ENCODE measurements at places on chromosomes 3 and 15. TPM values are rescaled to one million over a fixed set of nuclear protein-coding genes. Genes with fewer than 3 reads are reported as not detected.

WDR53 gene
- total RNA-seq: 4.3 TPM

ATP10A gene
- 6.0 TPM for total RNA-seq

SEMA3G gene
- 12.6 TPM for total RNA-seq

TRH gene
- total RNA-seq: not detected

FBXW12 gene
- not detected for total RNA-seq

ZNF660 gene
- 1.1 TPM for total RNA-seq

SLC9A9 gene
- total RNA-seq: 3.1 TPM

SLC35A5 gene
- 16.4 TPM for total RNA-seq

ARL6IP5 gene
- 172 TPM for total RNA-seq

TMEM108 gene
- 5.1 TPM for total RNA-seq

IQCH gene
- 0.83 TPM for total RNA-seq

ZPLD1 gene
- not detected for total RNA-seq

PLA2G4E gene
- not detected for total RNA-seq

ADGRG7 gene
- total RNA-seq: not detected
